ENCODE measurements at places on chromosomes 11 and 22.

DNA sequence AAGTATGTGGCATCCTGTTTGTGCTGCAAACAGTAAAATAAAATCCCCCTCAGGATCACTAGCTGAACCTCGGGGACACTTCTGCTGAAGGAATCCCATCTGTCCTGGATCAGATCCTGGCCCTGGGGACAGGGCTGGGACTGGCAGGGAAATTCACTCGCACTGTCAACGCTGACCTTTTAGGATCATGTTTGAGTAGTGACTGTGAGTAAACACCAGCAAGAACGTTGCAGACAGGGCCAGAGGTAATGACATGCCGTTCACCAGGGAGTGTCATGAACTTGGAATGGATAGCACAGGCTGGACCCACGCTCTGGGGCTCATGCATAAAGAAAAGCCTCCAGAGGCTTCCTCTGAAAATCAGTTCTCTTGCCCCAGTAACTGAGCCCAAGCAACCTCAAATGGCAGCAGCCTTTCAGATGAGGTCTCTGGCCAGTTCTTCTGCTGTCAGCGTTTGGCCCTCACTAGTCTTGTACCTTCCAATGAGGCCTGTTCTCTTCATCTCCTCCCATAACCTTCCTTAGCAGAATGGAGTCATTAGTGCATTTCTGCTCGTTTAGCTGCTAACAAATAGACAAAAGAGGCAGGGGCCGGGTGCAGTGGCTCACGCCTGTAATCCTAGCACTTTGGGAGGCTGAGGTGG, 51.0 kb upstream of the BARX2 start:
- DNase-seq, result peak; percentile 41

GRCh38 chr11:117425679-117426296, 98.1 kb downstream of the CEP164 start:
- DNase-seq, result no peak

- no peak for DNase-seq
These were observed 37.7 kb downstream of the TPCN2 start for GRCh38 chr11:69086152-69087132.

- peak; percentile 38 for DNase-seq
These were observed 10.8 kb downstream of the TRIM66 start for GRCh38 chr11:8671651-8672062.

- DNase-seq, result peak; percentile 93
These were observed 23.3 kb upstream of the SERPIND1 start for GRCh38 chr22:20750461-20751184.
